T1000 (cell line): ENCODE measurements at places on chromosomes 1 and 21.

GRCh38 chr1:199546323-199546722 lies 481.2 kb upstream of the NR5A2 start:
- no peak for DNase-seq

- no peak for DNase-seq
Measured at GRCh38 chr1:217133958-217134856, 411.0 kb upstream of the ESRRG start.

GRCh38 chr1:24236789-24237371 lies 49.8 kb upstream of the IFNLR1 start:
- no peak for DNase-seq

DNA sequence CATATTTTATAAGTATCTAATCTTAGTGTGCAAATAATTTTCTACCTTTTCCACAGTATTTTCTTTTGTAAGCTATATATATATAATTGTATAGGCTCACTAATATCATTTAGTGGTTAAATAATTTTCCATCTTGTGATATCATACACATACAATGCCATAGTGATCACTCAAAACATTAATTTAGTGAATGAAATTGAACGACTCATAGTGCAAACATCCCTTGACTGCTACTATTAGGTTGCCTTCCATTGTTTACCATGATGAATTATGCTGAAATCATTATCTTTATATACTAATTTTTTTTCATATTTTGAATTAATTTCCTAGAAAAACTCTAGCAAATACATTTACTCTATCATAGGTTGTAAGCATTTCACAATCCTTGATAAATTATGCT lies 127.1 kb downstream of the PCNX2 start:
- DNase-seq: no peak
